Vagina (tissue), 2 donors: ENCODE measurements at places on chromosomes 16 and 17. TPM values are rescaled to one million over a fixed set of nuclear protein-coding genes. Genes with fewer than 3 reads are reported as not detected.

Gene BRCA1
- 6.6 TPM for total RNA-seq

Gene DBNDD1
- total RNA-seq = 8.1 TPM

Gene CETP
- not detected for total RNA-seq

Gene HS3ST3B1
- 5.9 TPM for total RNA-seq

Gene HSD11B2
- total RNA-seq = 30.2 TPM

Gene AOC3
- 31.7 TPM for total RNA-seq

Gene EFCAB13
- total RNA-seq = 4.2 TPM

Gene GUCY2D
- not detected for total RNA-seq

Gene RASD1
- total RNA-seq = 227 TPM

DNA sequence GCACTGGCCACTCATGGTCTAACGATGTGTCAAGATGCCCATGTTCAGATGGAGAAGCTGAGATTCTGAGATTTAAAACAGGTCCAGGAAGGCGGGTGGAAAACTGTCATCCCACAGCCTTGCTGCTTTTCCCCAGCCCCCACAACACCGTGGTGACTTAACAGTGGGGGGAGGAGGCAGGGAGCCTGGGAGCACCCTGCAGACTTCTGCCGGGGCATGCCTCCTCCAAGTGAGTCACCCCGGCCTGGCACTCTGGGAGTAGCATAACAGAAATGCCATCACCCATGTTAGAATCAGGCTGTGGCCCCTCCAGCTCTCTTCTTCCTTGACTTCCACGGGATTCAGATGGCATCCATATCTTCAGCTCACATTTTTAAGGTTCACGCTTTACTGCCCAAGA is 164.8 kb downstream of the CBLN1 start:
- H3K27ac ChIP-seq = no peak overlapping the region
- DNase-seq = no peak
- H3K4me3 ChIP-seq = no peak overlapping the region

DNA sequence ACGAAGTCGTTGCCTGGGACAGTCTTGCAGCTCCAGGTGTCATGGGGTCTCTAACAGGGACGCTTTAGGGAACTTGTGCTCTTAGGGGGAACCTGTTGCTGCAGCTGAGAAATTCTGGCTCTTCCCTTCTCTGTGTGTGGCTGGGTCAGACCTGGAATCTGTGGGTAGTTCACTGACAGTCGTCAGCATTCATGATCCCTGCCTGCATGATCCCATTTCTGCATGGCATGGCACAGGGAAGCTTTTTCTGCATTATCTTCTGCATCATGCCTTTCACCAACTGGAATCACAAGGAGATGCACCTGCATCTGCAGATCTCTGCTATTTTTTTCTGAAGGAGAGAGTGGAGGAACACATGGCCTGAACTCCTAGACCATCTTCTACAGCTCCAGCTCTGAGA is 85.6 kb downstream of the SOX9 start:
- H3K4me3 ChIP-seq = no peak overlapping the region
- H3K27ac ChIP-seq = no peak overlapping the region
- no peaks in the 10 kb centered on the region for H3K4me1 ChIP-seq
- no peaks in the 10 kb centered on the region for H3K36me3 ChIP-seq
- no peaks in the 10 kb centered on the region for H3K27me3 ChIP-seq

DNA sequence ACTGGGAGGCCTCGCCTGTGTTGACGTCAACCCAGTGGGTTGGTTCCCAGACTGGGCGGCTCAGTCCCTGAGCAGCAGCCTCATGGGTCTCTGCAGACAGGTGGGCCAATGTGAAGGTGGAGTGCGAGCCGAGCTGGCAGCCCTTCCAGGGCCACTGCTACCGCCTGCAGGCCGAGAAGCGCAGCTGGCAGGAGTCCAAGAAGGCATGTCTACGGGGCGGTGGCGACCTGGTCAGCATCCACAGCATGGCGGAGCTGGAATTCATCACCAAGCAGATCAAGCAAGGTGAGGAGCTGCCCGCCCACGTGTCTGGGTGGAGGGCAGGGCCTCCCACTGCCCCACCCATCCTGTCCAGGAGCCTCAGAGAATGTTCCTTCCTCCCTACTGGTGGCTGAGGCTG is 44.1 kb downstream of the MRC2 start:
- DNase-seq = no peak
- no peaks in the 10 kb centered on the region for H3K27me3 ChIP-seq
- H3K27ac ChIP-seq = peak overlapping the region; percentile 29
- peaks cover 30% of the 10 kb centered on the region for H3K4me1 ChIP-seq
- no peaks in the 10 kb centered on the region for H3K36me3 ChIP-seq

- H3K36me3 ChIP-seq = no peaks in the 10 kb centered on the region
- no peaks in the 10 kb centered on the region for H3K27me3 ChIP-seq
- peaks cover 67% of the 10 kb centered on the region for H3K4me1 ChIP-seq
- DNase-seq = no peak
- H3K4me3 ChIP-seq = no peak overlapping the region
- peak overlapping the region; percentile 75 for H3K27ac ChIP-seq
Measured at GRCh38 chr17:78737332-78737731, 44.7 kb downstream of the CYTH1 start.

GRCh38 chr17:75152922-75153779 is 1.2 kb downstream of the JPT1 start:
- DNase-seq = no peak
- H3K4me1 ChIP-seq = peaks cover 28% of the 10 kb centered on the region
- no peaks in the 10 kb centered on the region for H3K27me3 ChIP-seq
- H3K4me3 ChIP-seq = peak overlapping the region; percentile 94
- peak overlapping the region; percentile 30 for H3K27ac ChIP-seq
- peaks cover 3% of the 10 kb centered on the region for H3K36me3 ChIP-seq

GRCh38 chr16:63774302-63774701 is 1347.6 kb downstream of the CDH11 start:
- H3K27me3 ChIP-seq = no peaks in the 10 kb centered on the region
- H3K27ac ChIP-seq = no peak overlapping the region
- H3K4me3 ChIP-seq = no peak overlapping the region
- no peak for DNase-seq
- H3K4me1 ChIP-seq = no peaks in the 10 kb centered on the region
- H3K36me3 ChIP-seq = no peaks in the 10 kb centered on the region

DNA sequence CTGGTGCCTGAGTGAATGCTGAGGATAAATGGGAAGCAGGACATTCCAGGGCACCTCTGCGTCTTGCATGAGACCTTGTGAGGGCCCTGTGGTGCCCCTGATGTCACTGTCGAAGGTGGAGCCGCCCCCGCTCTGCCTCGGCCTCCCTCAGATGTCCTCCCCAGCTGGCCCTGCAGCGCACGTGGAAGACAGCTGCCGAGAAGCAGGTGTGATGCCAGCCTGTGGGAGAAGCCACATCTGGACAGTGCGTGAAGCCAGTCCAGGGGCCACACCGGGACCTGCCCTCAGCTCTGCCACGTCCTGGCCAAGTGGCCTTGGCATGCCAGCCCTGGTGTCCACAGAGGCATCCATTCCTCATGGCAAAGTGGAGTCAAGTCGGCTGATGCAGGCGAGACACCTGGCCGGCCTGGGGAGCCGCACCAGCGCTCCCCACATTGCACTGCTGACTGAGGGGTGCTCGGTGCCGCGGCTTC is 21.6 kb upstream of the METRNL start:
- H3K27ac ChIP-seq = no peak overlapping the region
- peak; percentile 78 for DNase-seq
- no peaks in the 10 kb centered on the region for H3K36me3 ChIP-seq
- H3K4me3 ChIP-seq = no peak overlapping the region
- H3K4me1 ChIP-seq = peaks cover 31% of the 10 kb centered on the region
- no peaks in the 10 kb centered on the region for H3K27me3 ChIP-seq

DNA sequence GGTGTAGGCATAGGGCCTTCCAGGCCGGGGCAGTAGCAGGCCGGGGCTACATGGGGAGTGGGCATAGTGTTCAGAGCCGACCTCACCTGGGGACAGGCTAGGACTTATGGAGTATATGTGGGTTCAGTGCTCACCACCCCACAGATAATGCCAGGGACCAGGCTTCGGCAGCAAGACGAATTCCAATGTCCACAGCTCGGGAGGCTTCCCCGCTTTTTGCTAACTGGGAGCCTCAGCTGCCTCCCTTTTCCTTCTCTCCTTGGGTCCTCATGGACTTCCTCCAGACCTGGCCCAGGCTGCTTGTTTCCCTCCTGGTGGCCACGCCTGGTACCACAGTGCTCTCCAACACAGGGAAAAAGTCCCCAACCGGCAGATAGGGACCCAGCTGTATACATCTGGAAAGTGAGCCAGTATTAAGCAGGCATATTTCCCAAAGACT is 20.1 kb upstream of the SLC46A1 start:
- DNase-seq = no peak
- H3K27me3 ChIP-seq = no peaks in the 10 kb centered on the region
- no peaks in the 10 kb centered on the region for H3K4me1 ChIP-seq
- H3K27ac ChIP-seq = no peak overlapping the region
